ENCODE measurements at places on chromosomes 4 and X. TPM values are rescaled to one million over a fixed set of nuclear protein-coding genes. Genes with fewer than 3 reads are reported as not detected.

Gene HELQ
- total RNA-seq, result 14.1 TPM

Gene GIMD1
- total RNA-seq, result not detected

Gene SMIM10
- 1.6 TPM for total RNA-seq

Gene LIMCH1
- 169 TPM for total RNA-seq

Gene GAK
- total RNA-seq, result 36.4 TPM

Gene LNX1
- total RNA-seq, result 4.8 TPM

Gene C1GALT1C1
- 5.0 TPM for total RNA-seq

Gene CT55
- total RNA-seq, result not detected

Gene TRO
- total RNA-seq, result 0.81 TPM

Gene IL1RAPL1
- 0.16 TPM for total RNA-seq

Gene DUX4
- not detected for total RNA-seq

Gene DOK7
- 47.5 TPM for total RNA-seq

Gene GAGE12H
- not detected for total RNA-seq
